ENCODE measurements at places on chromosomes 12 and 14.
A peak's percentile ranks its signal among the peaks of the same experiment; 100 is the strongest.

DNA sequence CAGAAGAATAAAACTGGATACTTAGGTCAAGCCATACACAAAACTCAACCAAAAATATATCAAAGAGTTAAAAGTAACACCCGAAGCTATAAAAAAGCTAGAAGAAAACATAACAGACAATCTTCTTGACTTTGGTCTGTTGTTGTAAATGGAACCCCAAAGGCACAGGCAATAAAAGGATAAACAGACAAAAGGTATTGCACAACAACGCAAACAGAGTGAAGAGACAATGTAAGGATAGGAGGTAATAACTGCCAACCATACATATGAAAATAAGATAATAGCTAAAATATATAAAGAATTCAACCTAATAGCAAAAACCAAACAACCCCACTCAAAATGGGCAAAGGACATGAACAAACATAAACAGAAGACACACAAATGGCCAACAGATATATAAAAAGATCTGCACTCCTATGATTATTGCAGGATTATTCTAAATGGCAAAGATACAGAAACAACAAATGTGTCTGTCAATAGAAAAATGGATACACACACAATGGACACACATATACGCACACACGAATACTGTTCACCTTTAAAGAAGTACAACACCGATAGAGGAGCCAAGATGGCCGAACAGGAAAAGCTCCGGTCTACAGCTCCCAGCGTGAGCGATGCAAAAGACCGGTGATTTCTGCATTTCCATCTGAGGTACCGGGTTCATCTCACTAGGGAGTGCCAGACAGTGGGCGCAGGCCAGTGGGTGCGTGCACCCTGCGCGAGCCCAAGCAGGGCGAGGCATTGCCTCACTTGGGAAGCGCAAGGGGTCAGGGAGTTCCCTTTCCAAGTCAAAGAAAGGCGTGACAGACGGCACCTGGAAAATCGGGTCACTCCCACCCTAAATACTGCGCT, 1137.1 kb downstream of the FSCB start:
- no peak for DNase-seq

DNA sequence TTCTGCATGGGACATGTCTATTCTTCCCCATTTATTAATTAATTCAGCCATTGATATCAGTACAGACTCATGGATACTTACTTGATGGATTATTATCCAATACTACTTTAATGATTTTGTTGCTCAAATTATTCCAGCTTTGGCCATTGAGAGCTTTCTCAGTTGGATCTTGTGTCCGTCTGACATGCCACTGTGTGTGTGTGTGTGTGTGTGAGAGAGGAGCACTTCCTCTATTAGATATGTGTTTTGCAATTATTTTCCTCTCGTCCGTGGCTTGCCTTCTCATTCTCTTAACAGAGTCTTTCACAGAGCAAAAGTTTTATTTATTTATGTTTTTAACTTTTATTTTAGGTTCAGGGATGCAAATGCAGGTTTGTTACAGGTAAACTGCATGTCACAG, 194.2 kb downstream of the ADGRD1 start:
- DNase-seq = no peak

DNA sequence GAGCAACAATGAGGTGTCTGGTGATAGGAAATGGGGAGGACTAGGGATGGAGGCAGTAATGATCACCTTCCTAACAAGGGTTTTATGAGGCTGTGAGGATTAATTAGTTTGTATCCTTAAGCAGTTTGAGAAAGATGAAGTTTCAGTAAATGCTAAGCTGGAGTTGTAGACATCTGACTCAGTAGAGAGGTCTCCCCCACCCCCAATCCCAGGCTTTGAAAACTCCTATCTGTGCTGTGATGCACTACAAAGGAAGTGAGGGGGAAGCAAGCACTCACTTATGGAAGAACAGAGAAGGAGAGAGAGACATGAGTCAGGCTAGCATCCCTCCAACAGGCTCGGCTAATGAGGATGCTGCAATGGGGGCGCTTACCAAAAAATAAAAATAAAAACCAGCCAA, 5.5 kb upstream of the BCL11B start:
- no peak for DNase-seq

GRCh38 chr12:24015833-24016160, 66.3 kb upstream of the SOX5 start:
- DNase-seq = no peak

GRCh38 chr12:80056232-80056631, 43.1 kb upstream of the OTOGL start:
- no peak for DNase-seq

DNA sequence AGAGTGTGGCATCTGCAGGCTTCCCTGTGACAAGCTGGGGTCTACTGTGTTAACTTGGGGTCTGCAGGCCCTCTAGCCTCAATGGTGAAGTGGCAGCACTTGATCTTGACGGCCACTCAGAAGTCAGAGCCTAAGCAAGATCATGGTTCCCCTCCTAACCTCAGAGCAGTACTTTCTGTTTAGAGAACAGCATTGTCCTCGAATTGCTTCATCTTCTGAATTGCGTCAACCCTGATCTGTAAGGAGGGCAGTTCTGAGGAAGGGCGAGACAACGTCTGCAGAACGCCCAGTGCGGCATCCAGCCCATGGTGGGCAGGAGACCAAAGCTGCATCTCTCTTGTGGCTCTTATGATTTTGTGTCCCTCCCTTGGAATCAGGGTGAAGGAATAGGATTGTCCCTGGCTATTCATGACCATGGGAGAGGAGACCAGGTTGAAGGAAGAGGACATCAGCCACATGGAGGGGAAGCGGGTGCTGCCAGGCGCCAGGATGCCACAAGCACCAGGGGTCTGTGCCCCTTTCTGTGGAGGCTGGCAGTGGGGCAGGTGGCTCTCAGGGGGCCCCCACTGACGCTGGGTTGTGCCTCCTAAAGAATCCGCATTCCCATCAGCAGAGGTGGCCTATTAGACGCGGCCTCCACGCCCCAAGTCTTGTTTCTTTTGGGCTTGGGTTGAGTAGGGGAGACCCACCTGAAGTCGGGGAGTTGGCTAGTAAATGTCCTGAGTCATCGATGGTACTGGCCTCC, 2.2 kb downstream of the SERPINA9 start:
- no peak for DNase-seq

DNA sequence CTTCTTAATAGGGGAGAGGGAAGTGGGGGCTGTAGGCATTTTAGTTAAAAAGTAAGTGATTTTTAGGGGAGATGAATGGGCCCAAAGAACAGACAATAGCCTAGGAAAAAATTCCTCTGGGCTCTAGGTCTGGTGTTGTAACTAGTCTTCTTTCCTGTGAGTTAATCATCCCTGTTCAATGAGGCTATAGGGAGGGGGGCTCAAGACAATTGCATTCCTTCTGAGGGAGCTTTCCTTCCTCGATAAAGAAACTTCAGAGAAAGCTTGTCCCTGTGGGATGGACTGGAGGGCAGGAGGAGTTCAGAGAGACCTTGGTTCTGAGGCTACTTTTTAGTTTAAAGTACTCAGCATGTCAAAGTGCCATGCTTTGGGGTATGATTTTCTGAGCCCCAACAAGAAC, 127.2 kb downstream of the BBS10 start:
- no peak for DNase-seq

- peak; percentile 73 for DNase-seq
Measured at GRCh38 chr14:20417250-20418186, 4.2 kb upstream of the TEP1 start.

GRCh38 chr12:57280211-57281062, 29.4 kb upstream of the STAC3 start:
- no peak for DNase-seq

DNA sequence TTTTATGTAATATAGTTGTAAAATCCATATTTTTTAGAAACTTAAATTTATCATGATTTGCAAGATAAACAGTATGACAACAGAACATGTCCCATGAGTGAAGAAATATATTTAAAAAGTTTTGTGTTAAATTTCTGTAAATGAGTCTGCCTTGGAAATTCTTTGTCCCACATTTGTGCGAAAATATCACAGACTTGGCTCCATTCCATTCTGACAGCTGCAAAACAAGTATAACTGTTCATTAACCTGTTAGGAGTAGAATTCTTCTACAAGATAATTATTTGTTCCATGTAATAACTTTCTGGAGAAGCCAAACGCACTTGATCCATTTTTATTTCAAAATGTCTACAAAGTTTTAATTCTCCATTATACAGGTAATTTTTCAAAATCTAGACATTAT, 37.9 kb downstream of the MDM1 start:
- no peak for DNase-seq

- DNase-seq = no peak
Measured at GRCh38 chr12:4292341-4293073, 18.9 kb downstream of the CCND2 start.

DNA sequence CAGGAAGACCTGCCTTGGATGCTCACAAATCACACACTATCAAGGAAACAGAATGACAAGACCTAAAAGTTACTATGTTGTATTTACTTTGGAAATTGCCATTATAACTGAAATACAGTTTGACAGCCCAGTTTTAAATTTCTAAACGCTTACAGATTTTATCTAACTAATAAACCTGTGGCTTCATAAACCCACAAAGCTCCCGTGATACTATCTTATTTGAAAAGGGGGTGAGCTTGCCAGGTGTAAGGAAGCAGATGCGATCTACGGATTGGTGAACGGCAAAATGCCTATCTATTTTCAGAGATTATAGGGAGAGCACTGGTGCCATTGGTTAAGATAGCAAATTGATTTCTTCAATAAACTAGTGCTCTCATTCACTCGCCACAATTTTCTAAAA, 485.5 kb downstream of the BCAT1 start:
- DNase-seq = no peak

DNA sequence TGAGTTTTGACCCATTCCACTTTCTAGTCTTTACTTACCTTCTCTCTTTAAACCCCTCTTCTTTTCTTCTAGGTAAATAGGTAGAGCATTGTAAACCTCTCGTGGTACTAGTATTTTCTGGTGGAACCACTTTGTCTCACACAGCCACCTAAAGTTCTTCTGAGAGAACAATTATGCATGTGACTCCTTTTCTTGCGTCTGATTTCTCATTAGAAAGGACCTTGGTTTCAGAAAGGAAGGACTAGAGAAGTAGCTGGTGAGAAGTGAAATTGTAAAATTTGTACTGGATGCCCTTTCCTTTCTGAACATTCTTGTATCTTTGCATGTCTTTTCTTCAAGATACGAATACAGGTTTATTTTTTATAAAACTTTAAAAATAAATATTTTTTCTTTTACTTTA, 99.0 kb downstream of the NUBPL start:
- no peak for DNase-seq

- DNase-seq = no peak
Measured at GRCh38 chr14:89479802-89480201, 62.8 kb upstream of the FOXN3 start.

- DNase-seq = no peak
Measured at GRCh38 chr14:49860988-49861698, 8.6 kb upstream of the NEMF start.

GRCh38 chr12:52391618-52392002, 6.2 kb upstream of the KRT84 start:
- DNase-seq = no peak

DNA sequence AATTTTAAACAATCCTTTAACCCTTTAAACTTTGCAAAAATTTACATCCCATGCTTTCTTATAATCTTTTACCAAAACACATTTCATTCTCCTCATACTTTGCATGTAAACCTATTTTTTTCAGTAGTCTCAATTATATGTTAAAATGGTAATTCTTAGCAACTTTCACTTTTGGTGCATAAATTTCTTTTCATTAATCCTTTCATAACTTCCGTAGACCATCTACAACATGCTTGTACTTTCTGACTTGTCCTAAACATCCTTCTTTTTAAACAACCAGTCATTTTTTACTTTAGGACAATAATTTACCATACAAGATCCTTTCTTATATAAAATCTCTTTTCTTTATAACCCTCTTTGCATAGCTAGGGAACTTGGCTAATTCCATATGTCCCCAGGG, 19.5 kb downstream of the CCDC91 start:
- DNase-seq = no peak

GRCh38 chr12:108973629-108974152, 47.2 kb downstream of the SVOP start:
- no peak for DNase-seq

DNA sequence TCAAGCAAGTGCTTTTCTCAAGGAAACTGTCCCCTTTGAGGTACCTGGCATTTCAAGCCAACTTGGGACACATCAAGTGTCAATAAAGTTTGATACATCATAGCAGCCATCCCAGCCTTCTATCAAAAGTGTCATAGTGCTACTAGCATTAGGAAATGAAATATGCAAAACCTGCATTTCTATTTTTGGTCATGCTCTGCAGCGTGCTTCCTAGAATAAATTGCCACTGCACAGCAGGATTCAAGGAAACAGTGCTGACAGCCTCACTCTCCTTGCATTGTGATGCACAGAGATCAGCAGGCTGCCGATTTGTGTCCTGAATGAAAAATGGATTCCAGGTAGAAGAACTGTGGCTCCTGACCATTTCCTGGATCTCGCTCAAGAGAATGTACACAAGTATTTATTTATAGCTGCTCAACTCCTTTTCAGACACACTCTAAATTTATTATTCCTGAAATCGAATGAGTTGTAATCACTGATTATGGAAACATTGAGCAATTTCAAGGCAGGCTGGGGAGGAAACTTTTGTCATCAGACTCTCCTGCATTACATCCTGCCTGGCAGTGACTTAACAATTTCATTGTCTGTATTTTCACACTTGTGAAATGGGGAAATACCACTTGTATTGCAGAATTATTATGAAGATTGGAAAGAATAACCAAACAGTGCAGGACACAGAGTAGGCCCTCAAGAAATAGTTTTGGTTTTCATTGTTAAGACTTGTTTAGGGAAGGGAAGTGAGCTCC, 120.9 kb downstream of the SLC38A6 start:
- DNase-seq = no peak

DNA sequence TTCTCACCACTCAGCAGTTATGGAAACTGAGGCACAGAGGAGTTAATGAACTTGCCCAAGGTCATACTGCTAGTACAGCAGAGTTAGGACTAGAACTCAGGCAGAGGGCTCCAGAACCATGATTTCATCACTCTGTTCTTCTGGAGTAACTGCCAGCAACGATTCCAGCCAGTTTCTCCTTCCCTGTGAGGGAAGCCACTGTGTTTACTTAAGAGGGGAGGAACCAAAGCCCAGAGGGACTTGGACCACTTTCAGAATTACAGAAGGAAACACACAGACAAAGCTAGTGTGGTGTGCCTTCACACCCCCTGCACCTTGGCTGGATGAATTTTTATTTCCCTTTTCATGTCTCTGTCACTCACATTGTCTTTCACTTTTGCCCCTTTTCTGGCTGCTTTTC, 398.2 kb downstream of the DPF3 start:
- DNase-seq = no peak

- no peak for DNase-seq
Measured at GRCh38 chr12:76708296-76708695, 55.6 kb upstream of the ZDHHC17 start.

GRCh38 chr14:61126603-61127498, 145.8 kb downstream of the SLC38A6 start:
- DNase-seq = no peak

GRCh38 chr12:127273626-127274025, 993.3 kb upstream of the TMEM132C start:
- no peak for DNase-seq

Measured in NCI-H1436 treated with DMSO at 0.1 percent for 48 hours (cell line).